Cardiac muscle cell (in vitro differentiated cells and primary cell): ENCODE measurements at places on chromosomes 5 and 9.

GRCh38 chr9:4788703-4789102 is 4.0 kb upstream of the RCL1 start:
- DNase-seq = no peak

DNA sequence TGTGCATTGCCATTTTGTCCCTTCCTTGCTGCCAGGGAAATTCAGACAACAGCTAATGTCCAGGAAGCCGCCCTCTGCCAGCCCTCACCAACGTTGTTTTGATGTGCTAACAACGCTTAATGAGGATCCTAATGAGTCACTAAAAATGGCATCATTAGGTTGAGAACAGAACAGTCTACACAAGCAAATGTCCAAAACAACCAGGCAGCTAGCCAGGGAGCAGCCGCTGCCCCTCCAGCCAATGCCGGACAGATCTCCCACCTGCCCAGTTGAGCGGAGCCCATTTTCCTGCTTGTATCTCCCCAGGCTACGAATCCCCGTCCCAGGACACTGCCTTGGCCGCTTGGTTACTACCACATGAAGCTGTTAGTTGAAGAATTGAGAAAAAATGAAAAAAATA is 40.4 kb upstream of the UNC5A start:
- no peak for DNase-seq

GRCh38 chr5:22329683-22330082 is 523.5 kb downstream of the CDH12 start:
- no peak for DNase-seq

GRCh38 chr9:122382901-122383850 is 12.4 kb downstream of the PTGS1 start:
- peak; percentile 87 for DNase-seq

GRCh38 chr5:132098621-132099020 is 25.0 kb downstream of the CSF2 start:
- DNase-seq = no peak

GRCh38 chr5:98605426-98605825 is 168.0 kb upstream of the RGMB start:
- DNase-seq = no peak

GRCh38 chr5:79962575-79963222 is 28.4 kb downstream of the MTX3 start:
- no peak for DNase-seq

GRCh38 chr9:98873951-98874371 is 66.5 kb downstream of the GALNT12 start:
- peak; percentile 76 for DNase-seq

DNA sequence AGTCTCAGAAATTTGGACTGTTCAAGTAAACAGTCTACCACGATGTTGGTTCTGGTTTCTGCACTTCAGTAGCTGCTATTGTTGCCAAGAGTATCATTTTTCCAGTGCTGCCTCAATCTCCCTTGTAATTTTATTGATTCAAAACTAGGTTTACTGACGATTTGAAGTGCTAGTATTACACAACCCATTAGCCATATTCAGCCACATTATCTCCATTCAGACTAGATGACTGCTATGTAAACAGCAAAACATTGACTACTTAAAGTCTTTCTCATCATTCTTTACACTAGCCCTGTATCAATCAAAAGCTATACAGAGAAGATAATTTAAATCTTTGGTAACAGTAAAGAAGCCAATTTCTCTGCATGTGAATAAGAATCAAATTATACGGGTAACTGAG is 102.0 kb upstream of the TSLP start:
- no peak for DNase-seq

DNA sequence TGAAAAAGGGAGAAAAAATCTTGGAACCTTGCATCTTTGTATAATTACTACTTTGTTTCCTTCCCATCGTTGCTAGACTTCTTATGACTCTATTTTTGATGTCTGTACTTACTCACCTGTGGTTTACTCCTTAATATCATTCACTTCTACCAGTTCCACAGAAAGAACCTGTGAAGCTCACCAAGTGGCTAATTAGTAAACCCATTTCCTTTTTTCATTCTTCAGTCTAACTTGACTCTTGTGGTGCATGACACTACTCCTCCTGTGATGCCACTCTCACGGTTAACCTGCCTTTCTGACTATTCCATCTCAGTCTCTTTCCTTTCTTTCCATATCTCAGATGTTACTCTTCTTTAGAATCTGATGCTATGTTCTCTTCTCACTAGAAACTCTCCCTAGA is 14.6 kb downstream of the RECK start:
- no peak for DNase-seq

DNA sequence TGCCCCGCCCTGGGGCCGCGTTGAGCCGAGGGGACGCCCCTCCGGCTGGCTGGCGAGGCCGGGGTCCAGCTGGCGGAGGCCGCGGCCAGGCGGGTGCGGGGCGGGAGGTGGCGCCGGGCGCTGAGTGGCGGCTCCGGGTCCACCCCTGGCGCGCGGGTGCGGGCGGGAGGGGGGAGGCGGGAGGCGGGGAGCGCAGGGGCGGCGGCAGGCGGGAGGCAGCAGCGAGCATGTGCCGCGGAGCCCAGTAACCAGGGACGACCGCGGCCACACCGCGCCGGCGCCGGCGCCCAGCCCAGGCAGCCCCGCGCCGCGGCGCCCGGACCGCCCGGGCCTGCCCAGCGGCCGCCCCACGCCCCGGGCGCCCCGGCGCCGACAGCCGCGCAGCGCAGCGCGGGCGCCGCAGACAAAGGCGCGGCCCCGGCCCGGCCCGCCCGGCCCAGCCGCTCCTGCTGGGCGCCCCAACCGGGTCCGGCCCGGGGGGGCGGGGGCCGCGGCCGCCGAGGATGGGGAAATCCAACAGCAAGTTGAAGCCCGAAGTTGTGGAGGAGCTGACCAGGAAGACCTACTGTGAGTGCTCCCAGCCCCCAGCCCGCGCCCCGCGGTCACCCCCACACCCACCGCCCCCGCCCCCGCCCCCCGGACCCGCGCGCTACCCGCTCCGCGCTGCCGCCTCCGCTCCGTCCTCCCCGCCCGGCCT is at the start of gene NCS1:
NCS1 (plus strand) TSS at position 244 of the 697 bp plus-strand sequence; CDS start at position 504, 260 bp downstream.
- DNase-seq = peak; percentile 89

GRCh38 chr5:60504342-60504741 is 195.6 kb downstream of the DEPDC1B start:
- no peak for DNase-seq

DNA sequence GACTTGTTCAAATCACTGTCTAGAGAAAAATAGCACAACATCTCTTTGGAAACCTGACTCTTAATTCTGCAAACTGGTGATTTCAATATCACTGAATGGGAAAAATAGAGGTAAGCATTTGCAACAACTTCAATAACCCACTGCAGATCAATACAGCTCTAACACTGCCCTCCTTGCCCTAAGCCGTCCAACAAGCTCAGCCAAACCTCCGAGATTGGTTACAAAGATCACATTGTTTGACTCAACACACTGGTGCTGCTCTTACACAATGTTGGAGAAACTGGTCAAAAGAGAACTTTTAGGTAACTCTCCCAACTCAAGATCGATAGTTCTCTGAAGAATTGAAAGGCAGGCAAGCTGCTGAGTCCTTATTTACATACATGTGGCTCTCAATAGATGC is 150.4 kb downstream of the SPOCK1 start:
- no peak for DNase-seq

GRCh38 chr5:11273180-11273903 is 512.3 kb upstream of the DAP start:
- DNase-seq = no peak

- no peak for DNase-seq
Observed at GRCh38 chr5:169168280-169168679, 132.7 kb downstream of the SLIT3 start.

DNA sequence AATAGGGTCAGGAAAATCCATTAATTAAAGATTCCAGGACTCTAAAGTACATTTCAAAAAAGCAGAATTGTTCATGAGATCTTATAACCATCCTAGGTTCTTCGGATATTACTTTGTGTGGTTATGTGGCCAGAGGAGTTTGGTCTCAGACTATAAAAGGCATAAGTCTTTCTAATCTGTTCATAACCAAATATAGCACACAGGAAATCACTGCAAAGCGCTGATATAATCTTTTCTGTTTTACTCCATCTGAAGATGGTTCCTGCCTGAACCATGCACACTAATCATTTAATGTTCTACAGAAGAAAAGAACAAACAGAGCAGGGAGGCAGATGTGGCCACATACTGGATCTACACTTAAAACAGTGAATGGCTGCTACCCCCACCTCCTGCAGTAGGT is 182.8 kb downstream of the SEMA5A start:
- no peak for DNase-seq

DNA sequence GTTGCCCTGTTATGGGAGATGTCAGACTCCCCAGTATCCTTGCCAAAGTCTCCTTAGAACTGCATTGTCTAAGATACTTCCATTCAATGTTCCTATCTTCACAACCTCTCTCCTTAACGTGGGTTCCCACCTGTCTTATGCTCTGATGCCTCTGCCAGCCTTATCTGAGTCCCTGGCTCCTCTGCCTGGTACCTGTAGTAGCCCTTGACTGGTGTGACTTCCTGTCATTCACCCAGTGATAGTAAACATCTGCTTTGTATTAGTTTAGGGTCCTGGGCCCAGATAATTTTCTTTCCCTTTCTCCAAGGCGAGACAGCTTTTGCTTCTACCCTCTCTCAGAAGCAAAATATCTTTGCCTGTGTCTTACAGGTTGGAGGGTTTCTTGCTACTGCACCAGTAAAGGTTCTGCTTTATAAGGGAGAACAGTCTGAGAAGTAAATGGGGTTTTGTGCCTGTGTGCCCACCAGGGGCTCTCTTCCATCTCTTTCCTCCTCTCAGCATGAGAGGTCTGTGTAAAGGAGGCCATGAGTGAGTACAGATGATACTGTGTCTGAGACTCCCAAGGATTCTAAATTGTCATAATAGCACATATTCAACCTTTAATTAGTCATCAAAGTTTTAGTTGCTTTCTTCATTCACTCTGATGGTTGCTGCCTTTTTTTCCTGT is 220.8 kb downstream of the PRR16 start:
- DNase-seq = peak; percentile 8

GRCh38 chr5:151587796-151588555 is 3.2 kb downstream of the FAT2 start:
- DNase-seq = no peak

DNA sequence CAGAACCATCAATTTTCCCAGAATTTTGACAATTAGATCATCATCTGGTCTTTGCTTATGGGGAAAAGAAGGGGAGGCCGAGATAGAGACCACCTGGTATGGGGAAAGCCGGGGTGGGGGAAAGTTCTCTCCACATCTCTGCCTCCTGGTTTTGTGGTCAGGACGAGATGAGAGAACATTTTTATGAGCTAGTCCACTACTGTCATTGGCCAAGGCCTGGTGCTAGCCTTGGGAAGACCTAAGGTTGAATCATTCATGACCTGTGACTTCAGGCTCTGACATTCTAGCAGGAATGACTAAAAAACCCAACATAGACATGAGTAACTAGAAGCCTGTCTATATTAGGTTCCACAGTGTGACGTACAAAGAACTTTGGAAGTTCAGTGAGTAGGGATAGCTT is 135.2 kb downstream of the PTTG1 start:
- no peak for DNase-seq

DNA sequence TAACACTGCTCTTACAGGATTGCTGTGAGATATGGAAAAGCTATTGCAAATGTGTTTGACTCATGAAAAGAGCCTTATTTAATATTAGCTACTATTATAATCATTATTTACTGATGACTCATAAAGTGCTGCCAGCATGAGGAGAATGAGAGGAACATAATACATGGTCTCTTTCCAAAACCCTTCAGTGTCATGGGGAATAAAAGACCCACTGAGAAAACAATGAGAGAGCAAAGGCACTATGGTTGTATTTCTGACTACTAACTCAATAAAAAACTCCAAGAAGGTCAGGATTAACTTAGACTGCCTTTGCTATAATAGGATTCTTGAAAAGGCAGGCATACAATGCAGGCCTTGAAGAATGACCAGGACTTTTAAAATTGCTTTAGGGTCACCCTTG is 633.5 kb downstream of the DTWD2 start:
- no peak for DNase-seq

- no peak for DNase-seq
Observed at GRCh38 chr5:177501874-177502678, 4.7 kb upstream of the PDLIM7 start.

DNA sequence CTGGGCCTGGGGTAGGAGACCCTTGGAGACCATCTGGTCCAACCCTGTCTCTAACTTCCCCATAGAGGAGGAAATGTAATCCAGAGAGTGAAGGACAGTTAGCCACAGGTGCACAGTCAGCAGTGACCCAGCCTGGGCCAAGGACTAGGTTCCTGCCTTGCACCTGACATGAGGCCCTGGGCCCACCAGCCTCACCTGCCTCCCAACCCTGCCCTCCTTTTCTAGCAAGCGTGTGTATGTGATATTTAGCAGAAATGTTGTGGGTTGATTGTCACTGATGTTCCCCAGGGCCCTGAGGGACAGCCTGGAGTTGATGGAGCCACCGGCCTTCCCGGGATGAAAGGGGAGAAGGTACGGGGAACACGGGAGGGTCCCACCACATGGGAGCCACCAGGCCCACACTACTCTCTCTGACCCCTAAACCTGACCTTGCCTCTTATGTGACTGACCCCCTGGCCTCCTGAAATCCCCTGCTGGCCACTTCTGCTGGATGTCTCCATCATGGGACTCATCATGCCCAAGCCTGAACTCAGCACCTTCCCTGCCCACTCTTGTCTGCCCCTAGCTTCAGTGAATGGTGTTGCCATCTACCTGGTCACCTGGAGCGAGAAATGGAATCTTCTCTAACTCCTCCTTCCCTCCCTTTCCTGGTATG is 79.2 kb upstream of the TGFBR1 start:
- DNase-seq = no peak

- DNase-seq = no peak
Observed at GRCh38 chr5:109826426-109826825, 136.7 kb downstream of the MAN2A1 start.

GRCh38 chr5:16510098-16510497 is 44.5 kb upstream of the ZNF622 start:
- DNase-seq = no peak

DNA sequence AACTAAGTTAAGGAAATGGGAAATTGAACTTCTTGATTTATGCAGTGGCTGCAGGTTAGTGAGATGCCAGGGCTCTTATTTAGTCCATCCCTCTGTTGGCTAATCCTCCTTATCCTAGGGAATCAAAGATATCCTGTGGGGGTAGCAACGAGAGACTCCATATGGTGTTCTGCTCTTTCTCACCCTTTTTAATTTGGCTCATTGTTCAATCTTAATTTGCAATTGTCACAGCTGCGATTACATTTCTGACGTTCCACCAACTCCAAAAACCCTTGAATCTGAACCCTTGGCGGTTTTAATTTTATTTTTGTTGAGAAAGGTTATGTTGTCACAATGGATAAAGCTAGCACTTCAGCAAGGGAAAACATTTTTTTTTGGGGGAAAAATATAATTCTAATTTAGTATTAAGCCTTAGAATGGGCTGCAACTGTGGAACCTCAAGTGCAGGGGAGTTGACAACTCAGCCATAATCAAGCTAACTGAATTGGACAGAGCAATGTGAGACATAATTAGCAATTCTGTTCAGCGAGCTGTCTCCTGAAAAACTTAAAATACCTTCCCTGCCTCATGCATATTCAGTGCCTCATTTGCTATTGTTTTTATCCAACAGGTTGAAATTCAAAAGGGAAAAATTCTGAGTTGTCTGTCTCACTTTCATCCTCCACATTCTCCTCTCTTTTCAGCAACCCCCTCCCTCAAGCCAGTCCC is 91.3 kb downstream of the MAT2B start:
- no peak for DNase-seq
